Activated T-helper 2 cell treated with anti-CD3 and anti-CD28 coated beads, Interferon-gamma antibody, Interleukin-2, Interleukin-4, amounts not matched to agents 10 μg/mL and 5 μg/mL and 100 μg/mL, durations not matched to agents 14 hours and 24 hours and 36 hours (primary cell): ENCODE measurements at places on chromosomes 7 and 10.

DNA sequence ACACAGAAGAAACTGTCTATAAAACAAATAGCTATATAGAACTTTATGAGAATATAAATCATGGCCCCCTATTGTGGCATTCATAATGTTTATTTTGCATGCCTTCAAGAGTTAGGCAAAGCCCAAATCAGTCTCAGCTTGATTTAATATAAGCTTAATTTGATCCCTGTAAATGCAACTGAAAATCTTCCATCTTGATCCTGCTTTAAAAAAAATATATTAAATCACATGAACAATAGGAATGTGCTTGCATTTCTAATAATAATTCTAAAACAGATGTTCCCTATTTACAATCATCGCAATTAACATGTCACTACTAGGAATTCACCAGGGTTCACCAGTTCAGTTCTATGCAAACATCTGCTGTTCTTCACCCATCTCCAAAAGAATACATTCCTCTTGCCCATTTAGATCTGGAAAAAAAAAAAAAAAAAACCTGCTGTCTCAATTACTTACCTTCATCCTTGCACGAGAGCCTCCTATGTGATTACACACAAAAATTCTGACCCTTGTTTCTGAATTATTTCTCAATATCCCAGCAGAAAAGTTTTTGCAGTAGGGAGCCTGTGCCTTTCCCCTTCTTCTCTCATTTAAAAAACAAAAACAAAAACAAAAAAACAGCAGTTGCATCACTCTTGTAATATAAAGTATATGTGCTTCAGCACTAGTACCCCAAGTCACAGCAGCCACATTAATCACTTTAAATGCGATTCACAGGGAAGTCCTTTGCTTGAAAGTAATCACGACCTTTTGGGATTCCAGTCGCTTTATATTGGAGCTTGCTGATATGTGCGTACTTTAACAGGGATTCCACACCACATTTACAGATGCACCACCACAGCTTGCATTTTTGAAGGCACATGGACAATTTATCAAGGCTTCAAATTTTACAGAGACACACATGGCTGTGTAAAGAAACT, 194.8 kb upstream of the KMT2E start:
- no peak for DNase-seq

GRCh38 chr10:59558066-59558465, 151.6 kb downstream of the SLC16A9 start:
- DNase-seq: no peak

DNA sequence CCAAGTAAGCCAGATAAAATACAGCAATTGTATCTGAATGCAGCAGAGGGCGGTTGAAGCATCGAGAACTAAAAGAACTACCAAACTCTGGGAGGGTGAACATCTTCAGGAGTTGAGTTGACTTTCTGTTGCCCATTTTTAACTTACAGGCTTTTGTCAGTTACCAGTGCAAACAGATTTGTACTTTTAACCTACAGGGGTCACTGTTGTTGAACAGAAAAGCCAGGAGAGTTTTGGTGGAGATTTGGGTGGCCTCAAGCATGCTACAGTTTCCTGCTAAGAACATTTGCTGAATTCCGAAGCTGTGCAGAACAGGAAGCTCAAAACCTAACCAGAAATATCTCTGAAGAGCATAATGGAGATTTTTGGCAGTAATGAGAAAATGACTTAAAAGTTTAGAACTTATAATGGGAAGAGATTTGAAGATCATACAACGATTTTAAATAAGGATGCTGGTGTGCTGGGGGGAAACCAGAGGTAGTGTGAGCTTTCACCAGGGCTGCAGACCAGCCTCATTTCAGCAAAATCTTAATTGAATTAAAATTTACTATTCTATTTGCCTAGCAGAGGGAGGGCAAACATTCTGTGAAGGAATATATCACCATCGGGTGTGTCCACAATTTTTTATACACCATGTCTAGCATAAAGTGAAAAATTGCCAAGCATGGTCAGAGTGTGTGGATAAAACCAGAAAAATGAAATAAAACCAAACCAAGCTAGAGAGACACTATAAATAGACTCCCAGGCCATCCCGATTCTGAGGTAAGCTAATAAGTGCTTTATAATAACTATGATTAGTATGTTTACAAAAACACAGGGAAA, 208.6 kb upstream of the CCDC6 start:
- DNase-seq: no peak

- no peak for DNase-seq
Measured at GRCh38 chr7:12557282-12557681, 13.2 kb upstream of the SCIN start.

DNA sequence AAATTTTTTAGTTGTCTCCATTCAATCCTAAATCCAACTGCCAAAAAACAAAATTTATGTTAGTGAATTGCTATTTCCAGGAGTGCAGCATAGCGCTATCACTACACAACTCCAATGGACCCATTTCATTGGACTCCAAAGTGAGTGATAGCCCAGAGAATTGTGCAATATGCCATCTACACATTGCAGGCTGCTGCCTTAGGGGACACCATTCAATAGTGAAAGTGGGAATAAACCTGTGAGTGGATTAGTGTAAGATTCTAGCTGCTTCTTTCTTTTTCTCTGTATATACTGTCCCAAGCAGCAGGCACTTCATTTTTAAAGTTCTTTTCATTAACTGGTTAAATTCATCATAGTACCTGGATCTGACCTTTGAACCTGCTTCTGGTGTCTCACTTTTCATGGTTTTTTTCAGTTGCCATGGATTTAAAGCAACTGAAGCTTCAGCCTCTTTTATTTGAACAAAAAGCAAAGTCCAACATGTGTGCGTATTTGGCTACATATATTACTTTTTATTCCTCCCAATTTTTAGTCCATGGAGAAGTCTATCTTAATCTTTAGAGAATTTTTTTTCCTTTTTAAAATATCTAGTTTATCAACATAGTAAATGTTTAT, 97.3 kb downstream of the DGKB start:
- no peak for DNase-seq

GRCh38 chr7:29764227-29764626, 42.1 kb upstream of the WIPF3 start:
- DNase-seq: no peak
